ENCODE measurements at places on chromosomes 1 and 21.

DNA sequence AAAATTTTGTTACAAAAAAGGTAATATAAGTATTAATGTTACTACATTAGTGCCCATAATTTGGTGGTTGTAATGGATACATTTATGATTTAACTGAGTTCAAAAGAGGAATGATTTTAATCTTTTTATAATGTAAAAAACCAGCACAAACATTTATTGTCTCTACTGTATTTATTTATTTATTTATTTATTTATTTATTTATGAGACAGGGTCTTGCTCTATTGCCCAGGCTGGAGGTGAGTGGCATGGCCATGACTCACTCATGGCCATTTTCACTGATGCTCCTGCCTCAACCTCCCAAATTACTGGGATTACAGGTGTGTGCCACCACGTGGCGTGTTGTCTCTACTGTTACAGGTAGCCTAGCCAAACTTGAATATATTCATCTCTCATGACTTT is 21.9 kb downstream of the SPEN start:
- no peak for DNase-seq

DNA sequence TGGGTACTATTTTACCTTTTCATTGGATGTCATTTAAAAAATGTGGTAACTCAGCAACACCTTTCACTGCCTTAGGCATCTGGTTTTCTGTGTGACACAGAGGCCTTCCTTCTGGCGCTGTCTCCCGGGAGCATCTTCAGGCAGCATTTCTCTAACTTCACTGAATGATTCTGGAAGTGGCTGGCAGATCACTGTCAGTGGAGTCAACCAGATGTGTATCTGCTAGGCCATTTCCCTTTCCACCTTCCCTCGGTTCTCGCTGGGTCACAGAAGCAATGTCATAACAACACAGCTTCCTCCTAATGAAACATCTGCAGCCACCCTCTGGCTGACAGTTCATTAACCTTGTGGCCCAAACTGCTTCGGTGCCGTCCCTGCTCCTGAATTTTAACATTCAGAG is 137.8 kb downstream of the KIF26B start:
- no peak for DNase-seq

GRCh38 chr1:66269222-66269621 is 264.7 kb upstream of the SGIP1 start:
- DNase-seq = no peak

DNA sequence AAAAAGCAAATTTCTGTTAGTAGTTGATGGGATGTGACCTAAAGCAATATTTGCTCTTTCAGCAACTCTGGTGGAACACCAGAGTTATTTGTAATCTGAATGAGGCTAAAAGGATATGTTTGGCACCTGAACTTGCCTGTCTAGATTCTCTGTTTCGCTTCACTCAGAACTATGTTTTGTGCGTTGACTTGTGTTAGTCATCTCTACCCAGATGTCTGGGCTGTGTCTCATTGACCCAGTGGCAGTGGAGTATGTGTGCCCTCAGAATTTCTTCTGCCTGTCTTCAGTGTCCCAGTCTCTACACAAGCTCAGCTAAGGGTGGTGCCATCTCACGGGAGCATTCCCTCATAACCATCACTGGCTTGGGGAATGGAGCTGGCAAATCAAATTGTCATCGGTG is 13.9 kb downstream of the KCNK1 start:
- DNase-seq = no peak

DNA sequence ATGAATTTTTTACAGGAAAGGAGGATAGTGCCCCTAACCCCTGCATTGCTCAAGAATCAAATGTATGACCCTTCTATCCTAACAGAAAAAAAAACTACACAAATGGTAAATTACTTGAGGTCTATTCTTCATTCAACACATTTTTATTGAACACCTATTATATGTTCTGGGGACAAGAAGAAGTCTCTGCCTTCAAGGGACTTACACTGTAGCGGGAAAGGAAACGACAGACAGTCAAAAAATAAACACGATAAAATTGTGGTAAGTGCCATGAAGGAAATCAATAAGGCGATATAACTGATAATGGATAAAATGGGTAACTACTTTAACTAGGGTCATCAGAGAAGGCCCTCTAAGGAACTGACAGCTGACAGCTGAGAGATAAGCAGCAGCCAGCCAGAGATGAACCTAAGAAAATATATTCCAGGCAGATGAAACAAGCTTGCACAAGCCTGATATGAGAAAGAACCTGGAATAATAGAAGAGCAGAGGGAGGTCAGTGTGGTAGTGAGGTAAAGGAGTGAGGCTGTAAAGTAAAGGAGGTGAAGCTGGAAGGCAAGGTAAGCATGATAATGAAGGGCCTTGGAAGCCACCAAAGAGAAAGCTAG is 66.4 kb downstream of the PHTF1 start:
- no peak for DNase-seq

DNA sequence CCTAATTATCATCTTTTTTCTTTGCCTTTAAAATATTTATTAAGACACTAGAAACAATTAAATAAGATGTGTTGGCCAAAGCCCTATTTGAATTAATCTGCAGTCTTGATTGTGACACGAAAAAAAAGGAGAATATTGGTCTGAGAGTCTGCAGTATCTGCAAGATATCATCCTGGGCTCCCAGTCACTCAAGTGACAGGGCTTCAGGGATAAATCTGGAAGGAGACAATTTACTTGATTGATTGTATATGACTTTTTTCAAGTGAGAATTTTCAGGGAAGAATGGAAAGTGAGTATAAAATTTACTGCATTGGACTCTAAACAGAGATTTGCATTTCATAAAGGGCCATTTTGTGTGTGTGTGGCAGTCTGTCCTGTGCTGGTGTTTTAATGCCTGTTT is 233.7 kb downstream of the PAPPA2 start:
- no peak for DNase-seq

DNA sequence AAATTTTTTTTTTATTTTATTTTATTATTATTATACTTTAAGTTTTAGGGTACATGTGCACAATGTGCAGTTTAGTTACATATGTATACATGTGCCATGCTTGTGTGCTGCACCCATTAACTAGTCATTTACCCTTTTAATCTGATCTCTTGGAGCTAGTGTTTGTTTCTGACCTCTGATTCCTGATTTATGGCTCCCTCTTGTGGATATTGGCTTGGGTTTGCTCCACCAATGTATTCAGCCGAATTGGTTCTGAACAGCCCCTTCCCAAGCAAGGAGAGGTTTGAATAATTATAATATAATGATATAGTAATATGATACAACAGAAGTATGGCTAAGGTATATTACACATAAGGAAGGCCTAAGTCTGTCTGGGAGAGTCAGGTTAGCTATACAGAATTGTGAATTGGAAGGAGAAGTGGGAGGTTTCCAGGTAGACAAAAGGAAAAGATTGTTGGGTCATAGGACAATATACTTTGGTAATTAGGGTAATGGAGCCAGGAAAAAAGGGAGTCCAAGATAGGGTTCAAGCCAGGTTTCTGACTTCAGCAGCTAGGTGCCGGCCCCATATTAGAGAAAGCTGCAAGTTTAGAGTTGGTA is 53.1 kb upstream of the HMCN1 start:
- peak; percentile 31 for DNase-seq

DNA sequence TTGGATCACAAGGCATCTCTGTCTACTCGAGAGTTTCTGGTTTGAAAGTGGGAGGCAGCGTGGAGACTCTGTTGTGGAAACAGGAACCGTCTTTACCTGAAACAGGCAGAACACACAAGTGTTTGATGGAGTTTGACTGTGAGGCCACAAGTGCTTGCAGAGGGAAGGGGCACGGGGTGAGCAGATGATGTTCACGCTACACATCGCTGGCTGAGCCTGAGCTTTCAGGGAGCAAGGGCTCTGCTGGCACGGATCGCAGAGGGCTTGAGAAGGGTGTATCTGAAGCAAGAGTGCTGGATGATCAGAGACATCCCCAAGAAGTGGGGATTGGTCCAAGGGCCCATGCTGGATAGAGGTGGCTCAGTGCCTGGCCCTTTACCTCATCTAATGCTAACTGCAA is 59.3 kb downstream of the IGSF21 start:
- peak; percentile 32 for DNase-seq

GRCh38 chr1:37892151-37893047 is 33.0 kb upstream of the MTF1 start:
- DNase-seq = no peak

DNA sequence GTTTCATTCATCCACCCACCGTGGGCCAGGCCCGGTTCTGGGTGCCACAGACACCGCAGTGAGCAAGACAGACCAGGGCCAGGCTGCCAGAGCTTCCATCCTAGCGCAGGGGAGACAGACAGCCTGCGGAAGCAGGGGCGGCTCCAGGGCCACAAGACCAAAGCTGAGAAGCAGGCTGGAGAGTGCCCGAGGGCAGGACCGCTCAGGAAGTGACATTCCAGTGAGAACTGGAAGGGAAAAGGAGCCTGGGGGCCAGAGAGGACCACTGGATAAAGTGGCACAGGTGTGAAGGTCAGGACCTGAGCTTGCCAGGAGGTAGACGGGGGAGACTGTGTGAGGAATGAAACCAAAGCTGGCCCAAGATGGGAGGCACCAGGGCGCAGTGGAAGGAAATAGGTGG is 59.5 kb upstream of the EFHD2 start:
- no peak for DNase-seq

DNA sequence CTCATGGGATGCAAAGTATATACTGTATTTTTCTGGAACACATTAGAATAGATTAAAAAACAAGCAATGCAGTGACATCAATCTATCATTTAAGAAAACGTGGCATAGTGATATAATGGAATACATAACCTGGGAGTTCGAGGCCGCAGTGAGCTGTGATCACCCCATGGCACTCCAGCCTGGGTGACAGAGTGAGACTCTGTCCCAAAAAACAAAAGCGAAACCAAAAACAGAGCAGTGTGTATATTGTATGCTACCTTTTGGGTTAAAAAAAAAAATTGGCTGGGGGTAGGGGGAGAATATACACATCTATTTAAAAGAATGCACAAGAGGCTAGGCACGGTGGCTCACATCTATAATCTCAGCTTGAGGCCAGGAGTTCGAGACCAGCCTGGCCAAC is 13.5 kb downstream of the SLC2A1 start:
- DNase-seq = no peak

GRCh38 chr21:14523234-14523633 is 22.9 kb downstream of the SAMSN1 start:
- DNase-seq = no peak

- DNase-seq = no peak
These were observed 95.1 kb upstream of the ATP1A1 start for GRCh38 chr1:116277840-116278540.

- no peak for DNase-seq
These were observed 40.4 kb downstream of the SLC35D1 start for GRCh38 chr1:67013573-67013972.

DNA sequence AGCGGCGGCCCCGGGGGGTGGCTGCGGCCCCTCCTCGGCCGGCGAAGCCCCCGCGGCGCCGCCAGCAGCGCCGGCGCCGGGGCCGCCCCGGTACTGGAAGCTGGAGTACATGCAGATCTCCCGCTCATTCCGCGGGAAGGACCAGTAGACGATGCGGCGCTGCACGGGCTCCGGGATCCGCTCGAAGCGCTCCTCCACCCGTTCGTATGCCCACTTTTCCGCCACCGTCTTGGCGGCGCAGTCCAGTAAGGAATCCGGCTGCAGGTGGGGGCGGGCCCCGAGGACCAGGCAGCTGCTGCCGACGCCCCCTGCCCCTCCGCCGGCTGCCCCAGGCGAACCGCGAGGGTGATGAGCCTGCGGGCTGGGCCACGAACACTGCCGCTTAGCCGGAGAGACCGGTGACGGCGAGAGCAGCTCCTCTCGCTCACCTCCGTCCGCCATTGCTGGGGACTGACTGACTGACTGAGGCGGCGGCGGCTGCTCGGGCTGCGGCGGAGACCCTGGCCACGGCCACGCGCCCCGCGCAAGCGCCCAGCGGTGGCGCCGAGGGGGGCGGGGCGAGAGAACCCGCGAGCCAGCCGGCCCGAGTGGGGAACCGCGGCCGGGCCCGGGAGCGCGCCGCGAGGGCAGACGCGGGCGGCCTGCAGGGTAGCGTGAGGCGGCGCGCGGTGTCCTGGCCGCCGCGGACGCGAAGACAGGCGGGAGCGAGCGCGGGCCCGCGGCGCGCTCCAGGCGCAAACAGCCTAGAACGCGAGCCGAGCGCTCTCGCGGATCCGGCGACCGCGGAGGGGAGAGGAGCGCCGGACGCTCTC is at the start of gene ZSWIM5:
Gene ZSWIM5, minus strand, starts transcription at position 696 of the 812 bp plus-strand sequence. Its CDS starts 255 bp downstream, at position 441.
- DNase-seq = peak; percentile 54

GRCh38 chr1:6777813-6778212 is 7.4 kb upstream of the CAMTA1 start:
- no peak for DNase-seq

DNA sequence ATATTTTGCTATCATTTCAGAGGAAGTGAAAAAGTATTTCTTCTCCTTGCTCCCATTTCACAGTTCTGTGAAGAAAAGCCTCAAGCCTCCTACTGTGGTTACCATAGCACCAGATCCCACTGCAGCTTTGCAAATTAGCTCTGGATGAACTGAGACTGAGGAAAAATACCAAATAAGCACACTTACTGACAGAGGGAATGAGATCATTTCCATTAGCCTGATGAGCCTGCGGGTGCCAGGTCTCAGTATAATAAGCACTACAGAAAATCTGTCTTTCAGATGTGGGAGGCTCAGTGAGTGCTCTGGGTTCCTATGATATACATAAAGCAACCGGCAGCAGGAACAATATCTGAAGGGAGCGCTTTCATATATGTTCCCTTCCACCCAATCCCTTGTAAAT is 21.4 kb downstream of the XKR8 start:
- DNase-seq = no peak

DNA sequence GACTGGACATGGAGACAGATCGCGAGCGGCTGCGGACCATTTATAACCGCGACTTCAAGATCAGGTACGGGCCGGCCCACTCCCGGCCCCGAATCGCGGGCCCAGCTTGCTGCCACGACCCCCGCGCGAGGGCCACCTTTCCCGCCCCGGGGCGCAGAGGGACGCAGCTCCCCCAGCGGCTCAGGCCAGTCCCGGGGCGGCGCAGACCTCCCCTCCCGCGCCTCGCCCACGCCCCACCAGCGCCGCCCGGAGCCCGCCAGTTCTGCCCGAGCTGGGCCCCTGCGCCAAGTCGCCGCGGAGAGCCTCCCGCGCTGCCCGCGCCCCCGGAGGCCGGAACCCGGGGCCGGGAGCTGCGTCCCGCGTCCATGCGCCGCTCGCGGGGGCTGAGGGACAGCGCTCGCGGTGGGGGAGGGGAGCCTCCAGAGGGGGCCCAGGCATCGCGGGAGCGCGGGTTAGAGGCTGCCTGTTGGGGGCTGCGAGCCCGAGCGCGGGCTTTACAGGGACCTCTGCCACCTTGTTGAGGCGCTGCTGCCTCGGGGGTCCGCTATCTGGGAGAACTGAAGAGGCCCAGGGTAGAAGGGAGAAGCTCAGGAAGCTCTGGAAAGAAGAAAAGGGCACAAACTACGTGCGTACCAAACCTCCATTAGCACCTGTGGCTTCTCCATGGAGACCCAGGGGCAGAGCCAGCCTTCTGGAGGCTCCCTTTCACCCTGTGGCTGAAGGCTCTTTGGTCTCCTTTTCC is 698 bp downstream of the MOV10 start:
- peak; percentile 40 for DNase-seq

All from DMS79 treated with DMSO at 0.1 percent for 48 hours (cell line).